ENCODE measurements at places on chromosomes 1 and 21.

DNA sequence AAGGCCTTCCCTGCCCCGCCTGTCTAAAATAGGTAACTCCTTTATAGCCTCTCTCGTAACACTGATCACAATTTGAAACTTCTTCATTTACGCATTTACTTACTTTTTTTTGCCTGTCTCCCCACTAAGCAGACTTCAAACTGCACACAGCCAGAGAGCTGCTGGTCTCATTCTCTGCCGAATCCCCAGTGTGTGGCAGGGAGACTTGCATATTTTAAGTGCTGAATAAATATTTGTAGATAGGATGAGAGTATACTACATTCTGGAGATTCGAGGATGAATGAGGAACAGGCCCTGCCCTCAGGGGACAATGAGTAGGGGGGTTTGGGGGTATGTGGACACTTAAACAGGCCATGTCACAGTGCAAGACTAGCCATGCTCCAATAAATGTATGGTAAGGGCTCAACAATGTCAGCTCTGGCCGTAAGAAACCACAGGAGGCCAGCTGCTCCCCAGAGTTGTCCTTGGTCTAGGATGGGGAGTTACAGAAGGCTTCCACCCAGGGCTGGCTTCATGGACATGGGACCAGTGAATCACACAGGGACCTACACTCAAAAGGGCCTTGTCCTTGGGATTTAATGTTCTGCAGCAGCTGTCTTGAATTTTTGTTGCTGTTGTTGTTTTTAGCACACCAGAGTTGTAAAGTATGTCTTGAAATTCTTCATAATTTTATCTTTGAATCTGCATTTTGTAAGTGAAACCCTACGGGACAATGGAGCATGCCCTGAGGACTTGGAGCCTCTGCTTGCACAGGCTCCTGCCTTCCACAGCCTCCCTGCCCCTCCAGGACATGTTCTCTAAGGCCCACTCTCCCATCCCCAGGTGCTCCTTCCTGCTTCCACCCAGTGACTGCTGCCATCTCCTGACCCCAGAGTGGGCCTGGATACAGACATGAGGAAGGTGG lies 8.5 kb downstream of the DIO1 start:
- no peak for DNase-seq

- DNase-seq = no peak
Measured at GRCh38 chr1:59779949-59780348, 34.8 kb upstream of the HOOK1 start.

DNA sequence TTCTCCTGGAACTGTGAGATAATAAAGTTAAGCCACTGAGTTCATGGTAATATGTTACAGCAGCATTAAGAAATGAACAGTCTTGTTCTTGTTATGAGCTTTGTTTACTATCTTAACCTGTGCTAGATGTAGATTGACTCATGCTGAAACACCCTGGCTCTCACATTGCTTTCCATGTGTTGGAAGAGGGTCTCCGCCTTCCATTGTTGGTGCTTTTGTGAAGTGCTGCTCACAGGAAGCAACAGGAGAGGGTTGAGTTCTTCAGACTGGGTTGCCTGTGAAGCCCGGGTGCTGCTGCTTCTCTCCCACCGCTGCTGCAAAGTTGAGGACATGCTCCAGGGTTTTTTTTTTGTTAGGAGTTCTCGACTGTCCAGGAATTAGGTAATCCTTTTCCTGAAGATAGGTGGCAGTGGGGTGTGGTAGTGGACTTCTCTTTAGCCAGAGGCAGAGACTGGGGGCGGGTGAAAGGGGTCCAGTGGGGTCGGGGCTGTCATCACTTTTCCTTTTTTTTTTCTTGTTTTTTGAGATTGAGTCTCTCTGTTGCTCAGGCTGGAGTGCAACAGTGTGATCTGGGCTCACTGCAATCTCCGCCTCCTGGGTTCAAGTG lies 28.7 kb upstream of the HMGN1 start:
- DNase-seq = no peak

GRCh38 chr1:33517596-33518250 lies 45.3 kb downstream of the ZSCAN20 start:
- DNase-seq = no peak

DNA sequence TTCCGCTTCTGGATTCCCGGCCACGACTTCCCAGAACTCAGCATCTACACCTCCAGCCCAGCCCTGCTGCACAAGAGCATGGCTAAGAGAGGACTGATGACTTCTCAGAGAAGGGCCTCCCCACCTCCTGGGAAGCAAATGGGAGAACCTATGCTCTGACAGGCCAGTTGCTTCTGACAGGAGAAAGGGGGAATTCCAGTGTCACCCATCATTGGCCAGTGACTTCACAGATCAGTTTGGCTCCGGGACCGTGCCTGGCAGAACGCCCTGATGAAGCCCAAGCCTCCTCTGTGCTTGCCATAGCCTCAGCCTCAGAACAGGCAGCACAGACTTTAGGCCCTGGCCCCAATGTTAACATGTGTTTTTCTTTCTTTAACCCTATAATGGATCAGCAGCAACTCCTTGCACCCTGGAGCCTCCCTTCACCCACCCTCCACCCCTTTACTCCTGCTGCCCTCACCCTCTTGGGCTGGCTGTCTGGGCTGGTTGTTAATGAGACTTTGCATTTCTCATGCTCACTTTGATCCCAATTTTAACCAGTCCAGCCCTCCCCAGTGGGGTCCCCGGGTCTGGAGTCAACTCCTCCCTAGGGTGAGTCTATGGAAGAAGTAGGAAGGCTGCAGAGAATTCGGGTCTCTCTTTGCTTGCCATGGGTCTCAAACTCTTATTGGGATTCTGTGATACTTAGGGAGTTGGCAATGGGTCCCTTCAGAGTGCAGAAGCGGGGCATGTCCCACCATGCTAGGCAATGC lies 42.7 kb upstream of the SLC30A1 start:
- DNase-seq = no peak

GRCh38 chr1:213393860-213394259 lies 342.8 kb downstream of the RPS6KC1 start:
- DNase-seq = no peak

GRCh38 chr1:9198538-9199361 lies 35.8 kb upstream of the H6PD start:
- no peak for DNase-seq

DNA sequence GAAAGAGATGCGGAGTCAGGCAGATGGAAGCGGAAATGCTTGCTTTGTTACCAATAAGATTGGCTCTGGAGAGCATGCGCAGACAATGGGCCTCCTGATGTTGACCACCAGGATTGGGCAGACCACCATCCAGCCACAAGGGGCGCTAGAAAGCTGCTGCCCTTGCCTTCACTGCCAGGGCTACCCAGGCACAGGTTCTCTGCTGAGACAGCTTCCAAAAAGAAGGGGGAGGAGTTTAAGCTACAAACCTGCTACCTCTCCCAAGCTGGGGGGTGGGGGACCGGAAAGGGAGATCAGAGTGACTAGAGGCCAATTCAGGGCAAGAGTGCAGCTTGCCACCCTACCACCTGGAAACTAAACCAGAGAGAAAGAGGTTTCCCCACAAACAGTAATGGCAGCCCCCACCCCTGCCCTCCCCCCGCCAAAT lies 369.7 kb downstream of the RRAGC start:
- DNase-seq = no peak

GRCh38 chr1:49331066-49331852 lies 554.6 kb upstream of the BEND5 start:
- DNase-seq = no peak

DNA sequence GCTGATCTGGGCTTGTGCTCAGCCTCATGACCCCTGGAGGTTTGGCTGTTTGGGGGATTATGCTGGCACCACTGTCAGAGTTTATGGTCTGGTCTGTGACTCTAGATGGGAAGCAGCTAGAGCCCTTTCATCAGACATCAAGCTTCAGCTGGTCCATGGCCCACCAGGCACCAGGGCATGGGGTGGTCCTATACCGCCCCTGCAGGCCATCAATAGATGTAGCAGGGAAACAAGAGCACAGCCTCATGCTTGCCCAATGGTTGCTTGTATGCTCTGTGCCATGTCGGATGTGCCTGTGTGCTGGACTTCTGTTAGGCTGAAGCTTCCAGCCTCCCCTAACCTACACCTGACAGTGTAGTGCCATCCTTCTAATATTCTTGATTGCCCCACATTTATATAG lies 71.1 kb upstream of the CD34 start:
- DNase-seq = no peak

DNA sequence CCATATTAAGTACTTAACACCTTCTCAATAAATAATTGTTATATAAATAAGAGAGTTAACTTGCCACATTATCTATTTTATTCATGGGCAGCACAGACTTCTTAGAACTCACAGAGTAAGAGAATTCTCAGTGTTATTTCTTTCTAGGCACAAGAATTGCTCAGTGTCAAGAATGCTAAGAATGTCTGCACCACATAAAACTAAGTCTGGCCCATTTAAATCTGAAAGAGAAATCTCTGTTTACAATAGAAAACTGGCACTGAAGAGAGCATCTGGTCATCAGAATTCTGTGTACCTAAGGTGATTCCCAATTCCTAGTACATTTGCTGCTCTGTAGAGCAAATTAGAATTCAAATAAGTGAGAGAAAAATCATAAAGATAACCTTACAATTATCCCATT lies 3.8 kb downstream of the OR10K2 start:
- DNase-seq = no peak

DNA sequence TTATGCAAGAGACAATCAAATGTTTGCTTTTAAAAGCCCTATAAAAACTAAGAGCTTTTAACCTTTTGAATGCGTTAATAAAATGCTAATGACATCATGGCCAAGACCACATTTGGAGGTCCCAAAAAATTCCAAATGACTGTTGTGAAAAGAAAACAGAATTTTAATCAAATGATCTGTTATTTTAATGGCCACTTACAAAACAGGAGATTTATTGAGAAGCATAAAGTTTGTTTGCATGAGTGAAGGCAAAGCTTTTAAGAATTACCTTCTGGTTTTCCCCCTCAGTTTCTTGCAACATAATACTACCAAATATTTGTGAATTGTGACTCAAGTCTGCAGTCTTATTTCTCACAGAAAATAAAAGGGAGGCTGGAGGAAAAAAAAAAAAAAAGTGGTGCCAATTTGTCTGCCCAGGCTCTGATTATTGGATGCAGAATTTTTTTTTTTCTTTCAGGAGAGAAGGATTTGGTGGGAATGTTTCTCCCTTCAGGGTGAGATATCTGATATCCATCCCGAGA lies 60.7 kb downstream of the GORAB start:
- no peak for DNase-seq
